ENCODE measurements at places on chromosomes 7 and 10.

GRCh38 chr10:121481180-121481579 lies 117.1 kb downstream of the FGFR2 start:
- DNase-seq = no peak

- no peak for DNase-seq
These were observed 53.0 kb upstream of the ABCB5 start for GRCh38 chr7:20562461-20562860.

DNA sequence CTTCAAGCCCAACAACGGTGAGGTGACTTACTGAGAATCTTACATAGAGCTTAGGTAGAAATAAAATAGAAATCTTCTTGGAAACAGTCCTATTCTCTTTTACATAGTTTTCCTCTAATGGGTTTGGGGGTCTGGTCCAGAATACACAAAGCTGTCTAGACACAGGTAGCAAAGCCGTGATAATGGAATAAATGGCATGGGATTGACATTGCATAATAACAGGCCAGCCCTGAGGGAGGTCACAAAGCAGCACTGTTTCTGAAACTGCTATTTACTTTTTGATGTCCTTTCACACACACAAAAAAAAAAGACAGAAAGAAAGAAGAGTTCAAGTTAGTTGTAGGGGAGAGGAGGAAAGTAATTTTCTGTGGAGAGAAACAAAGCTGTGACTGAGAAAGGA lies 364.8 kb upstream of the SORCS1 start:
- no peak for DNase-seq

DNA sequence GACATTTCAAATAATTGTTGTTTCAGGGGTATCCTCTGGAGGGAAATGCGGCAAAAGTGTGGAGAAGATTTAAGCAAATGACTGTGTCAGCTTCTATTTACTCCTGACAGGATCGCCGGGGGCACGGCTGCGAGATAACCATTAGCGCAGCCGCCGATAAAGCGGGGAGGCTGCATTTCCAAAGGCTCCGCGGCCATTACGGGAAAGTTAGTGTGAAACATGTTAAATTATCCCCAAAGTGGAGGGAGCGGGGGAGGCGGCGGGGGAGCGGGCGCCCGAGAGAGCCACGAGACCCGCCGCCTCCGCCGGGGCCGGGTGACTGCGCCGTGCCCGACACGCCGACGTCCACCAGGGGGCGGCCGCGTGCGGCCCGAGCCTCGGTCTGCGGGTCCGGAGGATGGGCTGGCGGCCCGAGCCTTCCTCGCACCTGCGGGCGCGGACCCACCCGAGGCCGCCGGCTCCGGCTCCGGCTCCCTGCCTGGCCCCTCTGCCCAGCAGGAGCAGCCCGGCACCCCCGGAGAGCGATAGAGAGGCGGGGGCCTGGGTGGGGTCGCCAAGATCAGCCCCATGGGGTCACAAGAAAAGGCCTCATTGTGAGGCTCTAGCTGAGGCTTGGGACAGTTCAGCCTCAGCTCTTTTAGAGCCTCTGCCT lies 74.4 kb upstream of the PAX2 start:
- no peak for DNase-seq

DNA sequence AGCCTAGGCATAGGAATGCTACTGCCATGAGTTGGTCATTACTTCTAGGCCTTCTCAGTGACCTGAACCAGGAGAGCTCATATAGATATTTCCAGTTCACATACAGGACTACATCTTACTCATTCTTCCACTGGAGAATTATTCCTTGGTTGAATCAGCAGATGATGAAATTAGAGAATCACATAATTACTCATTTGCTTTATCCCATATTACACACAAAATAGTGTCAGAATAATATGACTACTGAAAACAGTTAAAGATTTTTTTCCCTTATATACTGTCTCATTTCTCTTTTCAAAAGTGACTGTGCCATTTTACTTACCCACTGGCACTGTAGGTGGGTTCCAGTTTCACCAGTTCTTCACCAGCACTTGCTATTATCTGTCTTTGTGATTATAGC lies 18.5 kb downstream of the BMS1 start:
- no peak for DNase-seq

GRCh38 chr10:88361494-88361893 lies 221.6 kb downstream of the RNLS start:
- DNase-seq = no peak

GRCh38 chr10:115882021-115882420 lies 391.0 kb downstream of the GFRA1 start:
- DNase-seq = no peak

DNA sequence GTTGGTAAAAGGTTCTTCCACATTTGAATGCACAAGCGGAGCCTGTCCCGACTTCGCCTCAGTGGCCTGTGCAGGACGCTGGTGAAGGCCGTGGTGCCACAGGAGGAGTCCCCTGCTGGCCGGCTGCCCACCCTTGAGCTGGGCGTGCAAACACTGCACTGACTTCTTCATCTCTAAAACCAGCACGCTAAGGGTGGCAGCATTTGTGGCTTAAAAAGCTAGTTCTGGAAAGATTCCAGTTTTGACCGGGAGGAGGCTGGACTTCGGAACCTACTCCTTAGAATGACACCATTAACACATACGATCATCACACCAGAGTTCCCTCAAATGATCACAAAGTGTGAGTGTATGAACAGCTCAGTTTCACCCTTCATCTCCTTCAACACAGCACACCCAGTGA lies 102.4 kb downstream of the SMURF1 start:
- no peak for DNase-seq

DNA sequence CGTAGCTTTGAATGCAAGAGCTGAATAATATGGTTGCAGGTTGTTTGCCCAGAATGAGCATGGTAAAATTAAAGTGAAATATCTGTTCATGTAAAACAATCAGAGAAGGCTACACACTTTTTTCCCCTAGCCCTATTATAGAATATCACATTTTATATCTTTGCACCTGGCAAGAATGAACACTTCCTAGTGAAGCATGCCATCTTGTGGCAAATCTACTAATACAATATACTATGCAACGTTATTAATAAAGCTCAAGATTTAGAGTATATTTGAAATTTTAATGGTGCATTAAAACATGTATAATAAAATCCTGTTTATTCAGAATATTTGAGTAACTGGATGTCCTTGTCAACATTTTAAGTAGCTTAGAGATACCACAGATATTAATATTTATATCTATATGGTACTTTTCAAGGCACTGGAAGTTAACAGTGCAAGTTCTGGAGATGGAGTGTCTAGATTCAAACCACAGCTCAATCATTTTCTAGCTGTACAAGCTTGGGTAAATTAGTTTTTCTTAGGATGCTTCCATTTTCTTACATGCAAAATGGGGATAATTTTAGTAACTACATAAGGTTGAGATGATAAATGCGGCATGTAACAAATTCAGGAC lies 643.1 kb upstream of the SEMA3D start:
- DNase-seq = peak; percentile 30

GRCh38 chr7:94049615-94050014 lies 45.5 kb upstream of the BET1 start:
- DNase-seq = no peak

GRCh38 chr7:158452331-158452730 lies 135.3 kb downstream of the PTPRN2 start:
- DNase-seq = no peak

DNA sequence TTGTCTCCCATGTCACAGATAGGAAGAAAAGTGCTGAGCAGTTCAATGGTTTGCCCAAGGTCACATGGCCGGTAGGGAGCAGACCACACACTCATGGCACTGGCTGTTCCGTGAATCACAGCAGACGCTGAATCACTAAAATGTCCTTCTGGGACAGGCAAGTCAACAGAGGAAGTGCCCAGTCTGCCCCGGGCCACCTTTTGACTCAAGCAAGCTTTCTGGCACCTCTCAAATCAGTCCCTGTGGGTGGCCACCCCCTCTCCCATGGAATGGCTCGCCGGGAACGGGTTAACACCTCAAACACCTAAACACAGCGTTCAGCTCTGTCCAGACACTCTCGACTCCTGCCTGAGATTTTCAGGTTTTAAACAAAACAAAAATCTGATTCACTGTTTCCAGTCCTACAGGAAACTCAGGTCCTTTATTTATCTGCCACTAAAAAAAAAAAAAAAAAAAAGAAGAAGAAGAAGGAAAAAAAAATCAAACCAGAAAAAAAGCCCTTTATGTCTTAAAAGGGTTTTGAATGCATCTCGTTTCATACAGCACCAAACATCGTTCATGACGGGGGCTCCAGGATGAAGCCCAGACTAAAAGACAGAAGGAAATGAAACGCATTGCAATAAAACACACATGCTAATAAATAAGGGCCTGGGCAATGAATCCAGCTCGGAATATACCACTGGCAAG lies 15.5 kb downstream of the CARD11 start:
- peak; percentile 0 for DNase-seq

GRCh38 chr10:87887146-87887545 lies 23.7 kb downstream of the PTEN start:
- DNase-seq = no peak

- DNase-seq = no peak
These were observed 63.7 kb upstream of the PDK4 start for GRCh38 chr7:95660023-95660434.

GRCh38 chr10:72981028-72981881 lies 26.6 kb upstream of the PLA2G12B start:
- DNase-seq = no peak

GRCh38 chr7:26413007-26413691 lies 121.5 kb downstream of the SNX10 start:
- no peak for DNase-seq

GRCh38 chr10:4656576-4657194 lies 169.3 kb upstream of the AKR1E2 start:
- DNase-seq = peak; percentile 68
